HL-60 (cell line): ENCODE measurements at places on chromosomes 6 and 20.

DNA sequence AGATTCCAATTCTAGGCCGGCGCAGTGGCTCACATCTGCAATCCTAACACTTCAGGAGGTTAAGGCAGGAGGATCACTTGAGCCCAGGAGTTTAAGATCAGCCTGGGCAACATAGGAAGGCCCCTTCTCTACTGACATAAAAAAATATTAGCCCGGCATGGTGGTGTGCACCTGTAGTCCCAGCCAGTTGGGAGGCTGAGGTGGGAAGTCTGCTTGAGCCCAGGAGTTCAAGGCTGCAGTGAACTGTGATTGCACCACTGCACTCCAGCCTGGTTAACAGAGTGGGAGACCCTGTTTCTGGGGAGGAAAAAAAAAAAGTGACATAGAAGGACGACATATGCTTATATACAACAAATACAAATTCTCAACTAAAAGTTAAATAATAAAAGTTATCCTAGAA, 30.9 kb downstream of the B4GALT5 start:
- DNase-seq: no peak

GRCh38 chr6:88167352-88167937, 1.3 kb upstream of the CNR1 start:
- DNase-seq: no peak

- DNase-seq: peak; percentile 0
Observed at GRCh38 chr6:166005944-166006899, 161.4 kb downstream of the TBXT start.

- no peak for DNase-seq
Observed at GRCh38 chr20:36791862-36792261, 18.3 kb upstream of the DSN1 start.

GRCh38 chr20:13930281-13930680, 60.1 kb downstream of the SEL1L2 start:
- no peak for DNase-seq

GRCh38 chr6:16483315-16483875, 245.0 kb downstream of the GMPR start:
- no peak for DNase-seq

DNA sequence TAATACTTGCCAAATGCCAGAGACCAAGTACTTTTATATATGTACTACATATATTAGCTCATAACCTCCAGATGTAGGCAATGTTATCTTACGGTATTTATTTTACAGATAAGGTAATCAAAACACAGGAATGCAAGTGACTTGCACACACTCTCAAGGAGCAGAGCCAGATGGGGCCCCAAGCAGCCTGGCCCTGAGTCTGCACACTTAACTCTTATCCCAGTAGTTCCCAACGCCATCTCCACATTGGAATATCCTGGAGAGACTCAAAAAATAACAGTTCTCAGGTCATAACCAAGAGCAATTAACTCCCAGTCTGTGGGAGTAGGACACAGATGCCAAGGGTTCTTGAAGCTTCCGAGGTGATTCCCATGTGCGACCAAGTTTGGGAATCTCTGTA, 398.7 kb downstream of the PHF3 start:
- no peak for DNase-seq

GRCh38 chr6:19879663-19880062, 42.5 kb downstream of the ID4 start:
- no peak for DNase-seq

- no peak for DNase-seq
Observed at GRCh38 chr6:39978240-39978639, 44.0 kb upstream of the MOCS1 start.
